ENCODE measurements at places on chromosomes 7 and 10. TPM values are rescaled to one million over a fixed set of nuclear protein-coding genes. Genes with fewer than 3 reads are reported as not detected.
A peak's percentile ranks its signal among the peaks of the same experiment; 100 is the strongest.

DNA sequence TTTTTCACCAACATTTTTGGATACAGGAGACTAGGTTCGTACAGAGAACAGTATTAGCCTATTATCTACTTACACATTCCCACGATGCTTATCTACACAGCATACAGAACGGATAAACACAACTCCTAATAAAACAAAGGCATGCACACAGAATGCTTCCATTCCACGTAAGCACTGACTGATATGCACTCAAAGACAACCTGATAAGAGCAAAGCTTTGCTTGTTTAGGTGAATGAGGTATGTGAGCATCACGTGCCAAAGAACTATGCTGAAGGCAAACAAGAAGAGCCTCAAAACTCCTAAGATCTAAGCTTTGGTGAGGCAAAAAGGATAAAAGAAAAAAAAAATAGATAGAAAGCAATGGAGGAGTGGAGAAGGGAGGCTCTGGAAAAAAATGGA is 413.5 kb upstream of the LRRN3 start:
- DNase-seq: no peak
- no peaks in the 10 kb centered on the region for H3K27me3 ChIP-seq
- H3K27ac ChIP-seq: no peak overlapping the region
- H3K4me3 ChIP-seq: no peak overlapping the region
- H3K4me1 ChIP-seq: peaks cover 2% of the 10 kb centered on the region

DNA sequence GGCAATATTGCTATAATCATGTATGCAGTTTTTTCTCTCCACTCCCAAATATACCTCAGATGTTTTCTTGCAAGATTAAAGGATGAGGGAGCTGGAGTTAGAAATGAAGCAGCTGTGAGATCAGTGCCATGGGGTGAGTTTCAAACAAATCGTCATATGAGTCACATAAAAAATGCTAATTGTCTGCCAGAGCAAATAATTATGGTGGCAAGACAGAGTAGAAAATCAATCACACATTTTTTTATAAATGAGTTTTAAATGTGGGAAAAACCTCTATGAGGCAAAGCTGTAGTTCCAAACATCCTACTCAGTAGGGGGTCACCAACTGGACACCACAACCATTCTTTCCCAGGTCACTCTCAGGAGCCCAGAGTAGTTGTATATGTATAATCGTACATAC is 55.3 kb downstream of the CH25H start:
- H3K27me3 ChIP-seq: peaks cover 47% of the 10 kb centered on the region
- H3K4me1 ChIP-seq: peaks cover 2% of the 10 kb centered on the region
- no peak for DNase-seq
- H3K36me3 ChIP-seq: no peaks in the 10 kb centered on the region

- H3K36me3 ChIP-seq: no peaks in the 10 kb centered on the region
- H3K27ac ChIP-seq: no peak overlapping the region
- H3K27me3 ChIP-seq: no peaks in the 10 kb centered on the region
- DNase-seq: no peak
- no peaks in the 10 kb centered on the region for H3K4me1 ChIP-seq
These were observed 146.5 kb downstream of the MAPK8 start for GRCh38 chr10:48452879-48453412.

- DNase-seq: no peak
- H3K4me1 ChIP-seq: no peaks in the 10 kb centered on the region
- H3K36me3 ChIP-seq: no peaks in the 10 kb centered on the region
- no peaks in the 10 kb centered on the region for H3K27me3 ChIP-seq
- H3K4me3 ChIP-seq: no peak overlapping the region
- no peak overlapping the region for H3K27ac ChIP-seq
These were observed 73.1 kb downstream of the CD36 start for GRCh38 chr7:80711531-80711930.

DNA sequence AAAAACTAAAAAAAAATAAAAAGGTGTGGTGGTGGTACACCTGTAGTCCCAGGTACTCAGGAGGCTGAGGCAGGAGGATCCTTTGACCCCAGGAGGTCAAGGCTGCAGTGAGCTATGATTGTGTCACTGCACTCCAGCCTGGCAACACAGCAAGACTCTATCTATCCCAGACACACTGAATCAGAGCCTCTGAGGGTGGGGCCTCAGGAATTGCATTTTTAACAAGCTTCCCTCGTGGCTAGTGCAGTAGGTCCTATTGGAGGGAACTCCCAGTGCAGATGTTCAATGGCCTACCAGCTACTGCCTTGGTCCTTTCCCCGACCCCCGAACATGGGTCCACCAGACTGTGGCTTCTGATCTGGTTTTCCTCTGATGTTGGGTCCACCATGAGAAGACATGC is 14.9 kb downstream of the STRA8 start:
- peaks cover 10% of the 10 kb centered on the region for H3K27me3 ChIP-seq
- H3K27ac ChIP-seq: no peak overlapping the region
- H3K4me1 ChIP-seq: peaks cover 2% of the 10 kb centered on the region
- no peak overlapping the region for H3K4me3 ChIP-seq

DNA sequence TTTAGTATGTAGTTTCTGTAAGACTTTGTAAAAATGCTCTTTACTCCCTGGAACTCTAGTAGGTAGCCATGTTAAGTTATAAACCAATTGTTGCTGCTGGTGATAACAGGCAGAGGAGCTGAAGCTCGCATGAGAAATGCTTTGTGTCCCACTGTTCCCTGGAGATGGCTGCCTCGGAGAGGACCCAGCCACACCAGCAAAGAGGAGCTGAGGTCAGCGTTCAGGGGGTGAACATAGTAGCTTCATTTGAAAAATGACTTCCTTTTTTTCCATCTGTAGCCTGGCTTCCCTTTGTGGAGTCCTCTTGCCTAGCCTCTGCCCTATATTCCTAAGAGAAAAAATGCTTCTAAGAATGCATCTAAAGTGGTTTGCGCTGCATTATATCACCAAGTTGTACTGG is 20.3 kb downstream of the CELF2 start:
- H3K27me3 ChIP-seq: peaks cover 7% of the 10 kb centered on the region
- H3K36me3 ChIP-seq: no peaks in the 10 kb centered on the region
- no peak for DNase-seq
- H3K4me3 ChIP-seq: no peak overlapping the region
- H3K4me1 ChIP-seq: peaks cover 9% of the 10 kb centered on the region

DNA sequence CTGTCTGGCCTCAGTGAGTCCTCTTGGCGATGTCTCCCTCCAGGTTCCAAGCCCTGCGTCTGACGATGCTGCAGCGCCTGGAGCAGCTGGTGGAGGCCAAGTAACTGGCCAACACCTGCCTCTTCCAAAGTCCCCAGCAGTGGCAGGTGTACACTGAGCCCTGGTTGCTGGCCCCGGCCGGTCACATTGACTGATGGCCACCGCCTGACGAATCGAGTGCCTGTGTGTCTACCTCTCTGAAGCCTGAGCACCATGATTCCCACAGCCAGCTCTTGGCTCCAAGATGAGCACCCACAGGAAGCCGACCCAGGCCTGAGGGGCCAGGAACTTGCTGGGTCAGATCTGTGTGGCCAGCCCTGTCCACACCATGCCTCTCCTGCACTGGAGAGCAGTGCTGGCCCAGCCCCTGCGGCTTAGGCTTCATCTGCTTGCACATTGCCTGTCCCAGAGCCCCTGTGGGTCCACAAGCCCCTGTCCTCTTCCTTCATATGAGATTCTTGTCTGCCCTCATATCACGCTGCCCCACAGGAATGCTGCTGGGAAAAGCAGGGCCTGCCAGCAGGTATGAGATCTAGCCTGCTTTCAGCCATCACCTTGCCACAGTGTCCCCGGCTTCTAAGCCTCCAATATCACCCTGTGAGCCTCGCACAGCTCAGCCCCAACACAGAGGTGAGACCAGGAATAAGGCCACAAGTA is 7.3 kb upstream of the ZNF22 start:
- H3K4me1 ChIP-seq: peaks cover 32% of the 10 kb centered on the region
- no peak overlapping the region for H3K27ac ChIP-seq
- H3K27me3 ChIP-seq: peaks cover 3% of the 10 kb centered on the region
- no peaks in the 10 kb centered on the region for H3K36me3 ChIP-seq

DNA sequence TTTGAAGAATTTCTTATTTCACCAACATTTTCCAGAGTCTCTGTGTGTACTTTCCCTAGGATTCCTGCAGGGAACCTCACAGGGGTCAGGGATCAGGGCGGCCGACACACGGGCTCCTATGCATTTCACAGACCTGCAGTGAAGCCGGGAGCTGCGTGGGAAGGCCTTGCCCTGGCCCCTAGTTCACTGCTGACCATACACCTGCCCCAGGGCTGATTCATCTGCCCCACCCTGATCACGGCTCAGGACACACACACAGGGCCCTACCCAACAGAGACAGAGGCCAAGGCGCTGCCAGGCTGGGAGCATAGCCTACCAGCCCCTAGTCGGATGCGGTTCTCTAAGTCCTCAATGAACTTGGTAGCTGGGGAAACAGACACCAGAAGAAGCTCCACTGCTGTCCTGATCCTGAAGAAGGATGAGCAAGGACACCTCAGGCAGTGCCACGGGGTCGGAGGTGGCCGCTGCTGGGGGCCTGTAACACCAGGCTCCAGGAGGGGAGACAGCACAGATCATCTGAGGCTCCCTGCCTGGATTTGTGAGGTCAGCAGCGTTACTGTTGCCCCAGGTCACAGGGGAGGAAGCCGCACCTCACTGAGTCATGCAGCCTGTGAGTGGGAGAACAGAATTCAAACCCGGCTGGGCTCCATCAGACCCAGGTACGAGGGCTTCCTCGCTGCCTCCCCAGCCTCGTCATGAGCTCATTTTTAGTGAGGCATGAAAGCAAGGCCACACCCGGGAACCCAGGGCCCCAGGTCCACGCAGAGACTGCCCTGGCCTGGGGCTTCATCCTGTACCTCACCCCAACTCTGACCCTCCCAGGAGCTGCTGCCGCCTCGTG is 278.8 kb upstream of the PPP2R2D start:
- H3K36me3 ChIP-seq: no peaks in the 10 kb centered on the region
- DNase-seq: no peak
- no peaks in the 10 kb centered on the region for H3K27me3 ChIP-seq
- no peak overlapping the region for H3K4me3 ChIP-seq
- H3K4me1 ChIP-seq: no peaks in the 10 kb centered on the region

DNA sequence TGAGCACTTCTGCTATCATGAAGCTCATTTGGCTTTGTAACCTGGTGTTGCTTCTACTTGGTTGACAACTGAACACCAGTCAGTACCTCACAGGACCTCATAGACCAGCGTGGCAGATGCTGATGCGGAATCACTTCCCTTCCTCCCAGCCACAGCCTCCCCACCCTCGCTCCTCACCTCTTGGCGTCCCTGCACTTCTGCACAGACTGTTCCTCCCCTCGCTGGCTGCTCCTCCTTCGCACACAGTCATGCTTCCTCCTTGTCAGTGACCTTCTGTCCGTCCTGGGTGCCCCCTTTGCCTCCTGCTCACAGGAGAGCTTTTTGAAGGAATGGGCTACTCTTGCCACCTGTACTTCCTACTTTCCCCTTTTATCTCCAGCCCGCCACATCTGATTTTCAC is 61.4 kb upstream of the CTBP2 start:
- H3K4me1 ChIP-seq: no peaks in the 10 kb centered on the region
- no peak for DNase-seq
- H3K4me3 ChIP-seq: no peak overlapping the region
- no peaks in the 10 kb centered on the region for H3K36me3 ChIP-seq
- H3K27ac ChIP-seq: no peak overlapping the region

- no peak for DNase-seq
- H3K4me3 ChIP-seq: no peak overlapping the region
- no peaks in the 10 kb centered on the region for H3K27me3 ChIP-seq
- no peak overlapping the region for H3K27ac ChIP-seq
- peaks cover 11% of the 10 kb centered on the region for H3K4me1 ChIP-seq
- peaks cover 19% of the 10 kb centered on the region for H3K36me3 ChIP-seq
These were observed 13.6 kb downstream of the MICU1 start for GRCh38 chr10:72612203-72612826.

- H3K27me3 ChIP-seq: no peaks in the 10 kb centered on the region
- no peak for DNase-seq
- H3K27ac ChIP-seq: peak overlapping the region; percentile 79
- H3K4me3 ChIP-seq: peak overlapping the region; percentile 79
- peaks cover 33% of the 10 kb centered on the region for H3K36me3 ChIP-seq
- peaks cover 39% of the 10 kb centered on the region for H3K4me1 ChIP-seq
These were observed 1.3 kb downstream of the MIOS start for GRCh38 chr7:7567898-7568531.

GRCh38 chr10:43870968-43871439 is 222.3 kb upstream of the ZNF32 start:
- H3K27ac ChIP-seq: no peak overlapping the region
- H3K36me3 ChIP-seq: no peaks in the 10 kb centered on the region
- no peaks in the 10 kb centered on the region for H3K4me1 ChIP-seq
- no peak overlapping the region for H3K4me3 ChIP-seq
- no peak for DNase-seq

- peaks cover 72% of the 10 kb centered on the region for H3K36me3 ChIP-seq
- no peak for DNase-seq
- peaks cover 85% of the 10 kb centered on the region for H3K4me1 ChIP-seq
- H3K4me3 ChIP-seq: no peak overlapping the region
- no peak overlapping the region for H3K27ac ChIP-seq
- H3K27me3 ChIP-seq: no peaks in the 10 kb centered on the region
These were observed 63.7 kb downstream of the PRKCQ start for GRCh38 chr10:6516281-6516928.

GRCh38 chr7:158286210-158286609 is 301.4 kb downstream of the PTPRN2 start:
- no peaks in the 10 kb centered on the region for H3K27me3 ChIP-seq
- no peak overlapping the region for H3K27ac ChIP-seq
- H3K4me3 ChIP-seq: no peak overlapping the region
- H3K36me3 ChIP-seq: no peaks in the 10 kb centered on the region

GRCh38 chr7:124411796-124412195 is 353.8 kb downstream of the GPR37 start:
- H3K36me3 ChIP-seq: no peaks in the 10 kb centered on the region
- no peak for DNase-seq
- H3K27ac ChIP-seq: no peak overlapping the region
- no peaks in the 10 kb centered on the region for H3K4me1 ChIP-seq
- no peaks in the 10 kb centered on the region for H3K27me3 ChIP-seq
- H3K4me3 ChIP-seq: no peak overlapping the region

DNA2 gene
- 28.4 TPM for total RNA-seq

SLC26A5 gene
- not detected for total RNA-seq

CALHM2 gene
- total RNA-seq: 89.6 TPM

VGF gene
- total RNA-seq: 0.22 TPM

CPA2 gene
- total RNA-seq: not detected

FBXL13 gene
- total RNA-seq: 0.17 TPM

SOSTDC1 gene
- not detected for total RNA-seq

LMTK2 gene
- total RNA-seq: 12.8 TPM

ADAM12 gene
- 0.45 TPM for total RNA-seq

All from activated CD4-positive, alpha-beta T cell treated with anti-CD3 and anti-CD28 coated beads, Interleukin-2, amount 10 ng/mL, durations not matched to agents 7 days and 5 days (primary cell).